ENCODE measurements at places on chromosomes 4 and X.

DNA sequence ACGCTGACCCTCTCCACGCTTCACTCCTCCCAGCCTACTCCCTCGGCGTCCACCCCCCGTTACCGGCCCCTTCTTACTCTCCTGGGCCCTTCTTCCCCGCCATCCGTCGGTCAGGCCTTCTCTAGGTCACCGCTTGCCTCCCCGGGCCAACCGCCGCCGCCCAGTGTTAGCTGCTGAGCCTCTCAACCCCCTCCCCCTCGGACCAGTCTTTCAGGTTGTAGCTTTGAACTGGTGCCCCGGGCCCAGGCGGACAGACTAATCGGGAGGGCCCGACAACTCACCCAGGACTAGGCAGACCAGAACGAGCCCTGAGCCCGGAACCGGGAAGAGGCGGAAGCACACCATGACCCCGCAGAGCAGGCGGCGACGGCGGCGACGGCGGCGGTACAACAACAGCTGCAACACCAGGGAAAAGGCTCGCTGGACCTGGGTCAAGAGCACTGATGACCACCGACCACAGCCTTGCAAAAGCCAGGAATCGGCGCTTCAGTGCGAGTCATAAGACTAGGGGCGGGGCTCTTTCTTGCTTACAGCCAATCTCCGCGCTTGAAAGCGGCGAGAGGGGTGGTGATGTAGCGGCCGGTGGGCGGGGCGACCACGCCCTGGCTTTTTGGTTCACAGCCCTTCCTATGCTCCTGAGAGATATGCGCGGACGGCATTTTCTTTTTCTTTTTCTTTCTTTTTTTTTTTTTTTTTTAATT is at the start of gene LAMP2:
Gene LAMP2 (minus strand): TSS at position 472 of the 701 bp plus-strand sequence. CDS start 127 bp downstream, at position 345.
- peak; percentile 47 for DNase-seq

GRCh38 chrX:8125566-8125965 is 45.5 kb downstream of the VCX2 start:
- no peak for DNase-seq

GRCh38 chr4:153728660-153729059 is 31.2 kb downstream of the RNF175 start:
- DNase-seq, result no peak

DNA sequence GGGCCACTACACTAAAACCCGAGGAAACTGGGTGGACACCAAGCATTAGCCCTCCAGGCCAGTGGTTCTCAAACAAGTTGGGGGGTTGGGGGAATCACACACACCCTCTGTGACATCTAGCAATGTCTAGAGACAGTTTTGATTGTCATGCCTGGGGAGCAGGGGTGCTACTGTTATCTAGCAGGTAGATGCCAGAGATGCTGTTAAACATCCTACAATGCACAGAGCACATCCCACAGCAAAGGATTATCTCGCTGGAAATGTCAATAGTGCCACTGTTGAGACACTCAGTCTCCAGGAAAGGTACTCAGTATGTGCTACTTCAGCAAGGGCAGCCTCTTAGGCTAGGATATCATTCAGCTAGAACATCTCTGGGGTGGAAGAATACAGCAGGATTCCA is 1.3 kb downstream of the SMC1A start:
- DNase-seq, result no peak

- DNase-seq, result no peak
Measured at GRCh38 chr4:69546134-69546765, 50.5 kb upstream of the UGT2B4 start.

- peak; percentile 71 for DNase-seq
Measured at GRCh38 chrX:109840585-109840984, 107.5 kb upstream of the ACSL4 start.

GRCh38 chr4:167642250-167642649 is 408.0 kb upstream of the SPOCK3 start:
- DNase-seq, result no peak

DNA sequence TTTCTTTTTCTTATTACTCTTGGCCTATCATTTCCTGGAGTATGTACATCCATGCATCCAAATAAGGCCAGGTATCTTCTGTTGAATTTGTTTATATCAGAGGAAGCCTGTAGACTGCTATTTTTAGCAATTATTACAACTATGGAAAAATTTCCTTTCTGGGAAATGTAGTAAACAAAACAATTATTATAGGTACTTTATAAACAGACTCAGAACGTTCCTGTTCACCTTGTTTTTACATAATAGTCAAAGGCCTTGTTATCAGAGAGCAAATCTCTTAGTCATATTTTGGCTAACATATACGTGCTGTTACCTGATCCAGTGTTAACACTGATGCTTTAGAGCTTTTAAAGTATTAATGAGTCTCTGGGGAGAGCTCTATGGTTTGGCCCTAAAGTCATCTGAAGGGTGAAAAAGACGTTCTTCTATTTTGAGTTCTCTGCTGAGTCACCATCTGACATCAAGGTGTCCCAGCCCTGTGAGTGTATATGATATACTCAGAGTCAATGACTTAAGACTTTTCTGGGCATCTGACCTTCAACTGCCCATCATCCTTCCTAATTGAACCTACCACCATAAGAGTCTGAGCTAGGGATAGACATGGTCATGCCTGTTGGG is 7.3 kb downstream of the SPARCL1 start:
- DNase-seq, result no peak

GRCh38 chrX:133921764-133922389 is 63.5 kb downstream of the GPC3 start:
- no peak for DNase-seq

DNA sequence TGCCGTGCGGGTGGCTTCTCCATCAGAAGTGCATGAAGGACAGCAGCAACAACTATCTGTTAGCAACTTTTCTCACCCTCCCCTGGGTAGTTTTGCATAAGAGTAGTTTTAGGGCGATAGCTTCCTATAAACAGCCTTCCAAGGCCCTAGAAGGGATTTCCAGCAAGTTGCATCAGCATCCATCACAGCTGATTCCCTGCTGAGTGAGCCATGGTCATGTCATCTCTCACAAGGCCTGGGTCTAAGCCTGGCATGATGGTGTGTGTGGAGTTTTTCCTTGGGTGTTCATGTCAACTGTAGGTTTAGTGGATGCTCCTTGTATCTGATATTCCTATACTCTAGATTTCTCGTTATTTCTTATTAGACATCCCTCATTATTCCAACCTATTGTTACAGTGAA is 2324.7 kb upstream of the AGA start:
- DNase-seq, result no peak

Measured in GM04503 (cell line).